ENCODE measurements at places on chromosomes 12 and 14.

- no peak for DNase-seq
Measured at GRCh38 chr14:65981192-65981843, 504.9 kb upstream of the CCDC196 start.

DNA sequence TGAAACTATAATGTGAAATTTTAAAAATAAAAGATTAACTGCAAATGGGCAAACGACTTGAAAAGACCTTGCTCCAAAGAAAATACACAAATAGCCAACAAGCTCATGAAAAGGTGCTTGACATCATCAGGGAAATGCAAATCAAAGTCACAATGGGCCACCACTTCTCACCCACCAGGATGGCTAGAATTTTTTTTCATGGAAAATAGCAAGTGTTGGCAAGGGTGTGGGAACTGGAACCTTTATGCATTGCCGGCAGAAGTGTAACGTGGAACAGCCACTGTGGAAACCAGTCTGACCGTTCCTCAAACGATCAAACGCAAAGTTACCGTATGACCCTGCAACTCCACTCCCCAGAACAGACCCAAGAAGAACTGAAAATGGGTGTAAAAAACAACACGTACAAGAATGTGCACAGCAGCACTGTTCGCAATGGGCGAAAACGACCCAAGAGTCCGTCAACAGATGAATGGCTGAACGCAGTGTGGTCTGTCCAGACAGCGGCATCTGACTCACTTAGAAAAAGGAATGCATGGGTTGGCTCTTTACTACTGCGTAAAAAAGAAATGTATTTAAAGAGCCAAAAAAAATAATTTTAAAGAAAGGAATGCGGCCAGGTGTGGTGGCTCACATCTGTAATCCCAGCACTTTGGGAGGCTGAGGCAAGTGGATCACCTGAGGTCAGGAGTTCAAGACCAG lies 40.2 kb downstream of the SCARB1 start:
- no peak for DNase-seq

DNA sequence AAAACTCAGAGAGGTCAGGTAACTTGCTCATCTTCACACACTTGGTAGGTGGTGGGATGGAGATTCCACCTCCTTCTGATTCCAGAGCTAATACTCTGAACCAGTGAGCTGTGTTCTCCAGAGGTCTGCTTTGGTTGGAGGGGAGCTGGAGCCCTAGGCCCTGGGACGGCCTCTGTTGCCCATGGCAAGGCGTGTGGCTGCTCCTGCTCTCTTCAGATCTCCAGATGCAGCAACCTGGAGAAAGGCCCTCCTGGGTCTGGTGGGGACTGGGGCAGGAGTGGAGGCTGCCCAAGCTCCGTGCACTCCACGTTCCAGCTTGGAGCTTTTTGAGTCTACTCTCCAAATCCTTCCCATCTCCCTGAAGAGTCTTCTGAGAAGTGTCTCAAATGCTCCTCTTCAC lies 10.7 kb downstream of the CCND2 start:
- DNase-seq, result no peak

DNA sequence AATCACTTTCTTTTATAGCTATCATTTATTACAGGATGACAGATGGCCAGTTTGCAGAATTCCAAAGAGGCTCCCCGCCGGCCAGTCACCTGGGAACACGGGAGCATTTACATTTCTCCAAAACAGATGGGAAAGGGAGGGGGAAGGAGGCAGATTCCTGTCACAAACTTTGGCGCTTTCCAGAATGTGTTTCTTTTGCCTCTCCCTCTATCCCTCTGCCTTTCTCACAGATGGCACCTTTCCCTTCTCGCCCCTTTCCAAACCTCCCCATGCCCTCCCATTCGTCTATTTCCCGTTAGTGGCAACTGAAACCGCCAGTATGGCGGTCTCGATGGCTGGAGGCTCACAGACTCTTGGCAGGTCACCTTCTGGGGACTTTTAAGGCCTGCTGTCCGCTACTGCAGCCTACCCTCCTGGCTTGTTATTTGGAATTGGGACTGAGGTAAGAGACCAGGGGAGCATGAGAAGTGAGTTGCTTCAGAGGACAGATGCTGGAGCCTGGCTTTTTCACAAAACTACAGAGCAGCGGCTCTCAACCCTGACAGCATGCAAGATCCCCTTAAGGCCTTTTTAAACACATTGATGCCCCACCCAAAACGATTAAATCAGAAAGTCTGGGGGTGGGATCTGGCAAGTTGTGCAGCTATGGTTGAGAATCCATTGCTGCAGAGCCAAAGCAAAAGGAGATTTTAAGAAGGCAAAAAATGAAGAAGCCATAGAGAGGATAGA lies 161.5 kb upstream of the VASH1 start:
- DNase-seq, result no peak

DNA sequence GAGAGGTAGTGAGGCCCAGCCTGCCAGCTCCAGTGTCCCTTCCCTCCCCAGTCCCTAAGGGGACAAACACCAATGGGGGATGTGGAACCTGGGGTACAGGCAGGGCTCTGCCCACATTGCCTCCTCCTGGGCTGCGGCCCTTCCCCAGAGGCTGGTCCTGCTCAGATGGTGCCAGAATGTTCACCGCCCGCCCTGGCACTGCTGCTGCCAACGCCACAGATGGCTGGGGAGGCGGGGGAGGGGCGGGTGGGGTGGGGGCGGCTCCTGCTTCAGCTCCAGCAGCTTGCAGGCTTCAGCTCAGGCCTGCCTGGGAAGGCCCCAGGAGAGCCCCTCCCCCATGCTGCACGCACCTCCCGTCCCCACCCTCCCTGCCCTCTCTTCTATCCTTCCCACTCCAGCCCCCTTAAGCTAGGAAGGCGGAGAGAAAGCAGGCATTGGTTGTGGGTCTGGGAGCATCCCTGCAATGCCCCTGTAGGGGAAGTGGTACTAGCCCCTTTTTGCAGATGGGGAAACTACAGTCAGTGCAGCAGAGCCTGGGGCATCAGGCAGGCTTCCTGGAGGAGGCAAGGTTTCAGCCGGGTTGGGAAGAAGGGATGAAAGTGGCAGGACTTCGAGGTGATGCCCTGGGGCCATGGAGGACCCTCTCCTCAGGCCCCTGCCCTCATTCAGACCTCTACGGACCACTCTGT lies 2.0 kb upstream of the BEGAIN start:
- DNase-seq, result no peak

- no peak for DNase-seq
Measured at GRCh38 chr12:90275088-90275487, 566.5 kb upstream of the ATP2B1 start.

- no peak for DNase-seq
Measured at GRCh38 chr14:104187121-104187889, 48.9 kb downstream of the KIF26A start.

DNA sequence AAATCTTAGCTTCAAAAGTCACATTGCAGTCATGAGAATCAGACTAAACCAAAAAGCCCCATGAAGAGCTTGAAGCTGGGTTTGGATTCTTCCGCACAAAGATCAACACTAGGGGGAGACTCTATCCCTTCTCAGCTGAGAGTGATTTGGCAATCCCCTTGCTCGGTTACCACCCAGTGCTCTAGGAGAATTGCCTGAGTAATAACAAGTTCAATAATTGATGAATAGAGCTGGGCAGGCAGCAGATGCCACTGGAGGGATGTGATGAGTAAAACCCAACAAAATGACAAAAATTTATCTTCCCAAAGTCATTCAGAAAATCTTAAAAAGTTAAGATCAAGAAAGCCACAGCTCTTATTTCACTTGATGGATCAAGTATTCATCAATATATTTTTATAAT lies 185.6 kb upstream of the ARID2 start:
- peak; percentile 18 for DNase-seq

GRCh38 chr14:104717646-104718045 lies 6.4 kb upstream of the ADSS1 start:
- no peak for DNase-seq

DNA sequence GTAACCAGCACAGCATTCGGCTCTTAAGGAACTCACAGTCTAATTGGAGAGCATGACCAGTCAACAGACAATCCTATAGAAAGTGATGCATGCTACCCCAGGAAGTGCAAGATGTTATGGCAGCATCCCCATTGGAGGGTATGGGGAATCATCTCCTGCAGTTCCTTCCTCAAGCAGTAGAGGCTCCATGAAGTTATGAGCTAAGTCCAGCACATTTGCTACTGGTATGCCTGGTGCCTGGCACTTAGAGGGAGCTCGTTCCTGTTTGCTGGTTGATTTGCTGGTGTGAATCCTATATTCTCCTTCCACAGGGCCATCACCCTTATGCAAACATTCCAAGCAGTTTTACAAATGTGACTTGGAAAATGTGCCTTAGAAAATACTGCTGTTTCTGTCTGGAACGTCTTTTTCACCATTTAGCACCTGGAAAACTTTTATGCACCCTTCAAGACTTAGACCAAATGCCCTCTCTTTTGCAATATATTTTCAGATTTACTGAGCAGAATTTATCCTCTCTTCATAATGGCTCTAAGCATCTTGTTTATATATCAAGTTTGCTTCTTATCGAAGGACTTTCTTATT lies 136.1 kb upstream of the WSCD2 start:
- no peak for DNase-seq

GRCh38 chr12:53612978-53613377 lies 13.2 kb downstream of the ATF7 start:
- no peak for DNase-seq

DNA sequence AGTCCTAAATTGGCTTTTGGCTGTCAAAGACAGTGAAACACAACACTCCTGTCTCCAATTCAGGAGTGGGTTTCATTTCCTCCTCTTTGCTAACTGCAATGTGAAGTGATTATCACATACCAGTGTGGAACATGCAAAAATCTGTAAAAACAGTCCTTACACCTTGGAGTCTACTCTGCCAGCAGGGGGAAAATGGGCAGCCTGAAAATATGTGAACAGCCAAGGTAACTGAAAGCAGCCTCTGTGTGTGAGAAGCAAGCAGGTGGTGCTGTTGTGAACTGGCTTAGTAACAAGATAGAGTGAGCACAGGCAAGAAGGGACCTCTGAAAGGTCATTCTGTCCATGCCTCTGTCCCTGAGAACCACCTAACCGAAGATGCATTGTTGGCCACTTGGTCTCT lies 6.0 kb downstream of the PRMT8 start:
- no peak for DNase-seq

GRCh38 chr12:65889144-65889880 lies 65.0 kb downstream of the HMGA2 start:
- DNase-seq, result no peak

- DNase-seq, result no peak
Measured at GRCh38 chr14:59262717-59263454, 74.4 kb downstream of the DAAM1 start.

GRCh38 chr12:109597795-109598427 lies 24.3 kb downstream of the MVK start:
- peak; percentile 29 for DNase-seq

GRCh38 chr14:64636208-64636979 lies 67.8 kb upstream of the PLEKHG3 start:
- DNase-seq, result peak; percentile 41

GRCh38 chr12:11508699-11509098 lies 113.3 kb upstream of the PRB2 start:
- no peak for DNase-seq

DNA sequence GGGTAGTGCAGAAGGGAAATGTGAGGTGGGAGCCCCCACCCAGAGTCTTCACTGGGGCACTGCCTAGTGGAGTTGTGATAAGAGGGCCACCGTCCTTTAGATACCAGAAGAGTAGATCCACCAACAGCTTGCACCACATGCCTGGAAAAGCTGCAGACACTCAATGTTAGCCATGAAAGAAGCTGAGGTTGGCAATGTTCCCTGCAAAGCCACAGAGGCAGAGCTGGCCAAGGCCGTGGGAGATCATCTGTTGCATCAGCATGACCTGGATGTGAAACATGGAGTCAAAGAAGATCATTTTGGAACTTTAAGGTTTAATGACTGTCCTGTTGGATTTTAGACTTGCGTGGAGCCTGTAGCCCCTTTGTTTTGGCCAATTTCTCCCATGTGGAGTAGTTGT lies 468.4 kb upstream of the FOXG1 start:
- no peak for DNase-seq

GRCh38 chr12:68422956-68423574 lies 90.9 kb upstream of the MDM1 start:
- no peak for DNase-seq

- no peak for DNase-seq
Measured at GRCh38 chr12:43338848-43339526, 213.0 kb downstream of the ADAMTS20 start.

DNA sequence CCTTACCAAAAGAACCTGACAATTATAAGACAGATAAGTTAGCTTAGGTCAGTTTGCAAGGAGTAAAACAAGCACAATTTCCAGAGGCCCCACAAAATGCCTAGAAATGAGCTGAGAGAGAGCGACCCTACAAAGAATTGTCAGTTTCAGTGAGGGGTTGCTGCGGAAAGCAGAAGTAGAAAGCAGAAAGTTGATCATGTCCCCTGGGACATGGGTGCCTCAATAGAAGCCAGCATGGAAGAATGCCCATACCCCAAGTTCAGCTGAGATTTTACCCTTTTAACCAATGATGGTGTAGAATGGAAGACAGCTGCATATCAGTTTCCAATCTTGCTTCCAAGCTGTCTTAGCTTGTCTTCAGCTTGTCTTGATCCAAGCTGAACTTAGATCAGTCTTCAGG lies 21.8 kb upstream of the CRY1 start:
- DNase-seq, result no peak
